Lung microvascular endothelial cell (primary cell): ENCODE measurements at places on chromosomes 6 and 20.

DNA sequence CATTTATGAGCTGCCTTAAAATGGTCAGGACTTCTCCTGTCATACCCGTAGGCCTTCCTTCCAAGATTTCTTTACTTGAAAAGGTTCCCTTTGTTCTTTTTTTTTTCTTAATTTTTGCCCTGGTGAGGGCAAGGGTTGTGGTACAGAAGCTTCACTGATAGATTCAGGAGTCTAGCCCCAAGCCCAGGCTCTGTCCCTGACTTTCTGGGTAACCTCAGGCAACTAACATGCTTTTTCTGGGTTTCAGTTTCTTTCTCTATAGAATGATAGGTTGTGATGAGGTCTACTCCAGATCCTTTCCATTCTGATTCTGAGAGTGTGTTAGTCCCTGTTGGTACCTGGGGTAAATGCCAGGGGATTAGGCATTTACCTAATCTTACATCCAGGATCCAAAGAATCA is 21.2 kb downstream of the SNPH start:
- DNase-seq = no peak

GRCh38 chr6:154874773-154875592 is 120.1 kb upstream of the TIAM2 start:
- DNase-seq = no peak

DNA sequence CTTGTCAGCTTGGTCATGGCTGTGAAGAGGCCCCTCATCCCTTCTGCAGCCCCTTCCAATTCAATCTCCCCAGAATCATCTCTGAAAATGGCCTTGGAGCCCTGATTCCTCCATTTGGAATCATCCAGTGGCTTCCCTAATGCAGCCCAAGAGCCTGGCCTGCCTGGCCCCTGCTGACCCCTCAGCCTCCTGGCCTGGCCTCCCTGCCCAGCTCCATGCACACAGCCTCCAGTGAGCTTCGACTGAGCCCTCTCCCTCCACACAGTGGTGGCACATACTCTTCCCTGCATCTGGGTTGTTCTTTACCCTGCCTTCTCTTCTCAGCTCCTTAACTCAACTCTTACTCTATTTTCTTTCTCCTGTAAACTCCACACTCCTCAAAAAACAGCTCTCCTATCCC is 120.9 kb downstream of the ANKRD60 start:
- DNase-seq = no peak

DNA sequence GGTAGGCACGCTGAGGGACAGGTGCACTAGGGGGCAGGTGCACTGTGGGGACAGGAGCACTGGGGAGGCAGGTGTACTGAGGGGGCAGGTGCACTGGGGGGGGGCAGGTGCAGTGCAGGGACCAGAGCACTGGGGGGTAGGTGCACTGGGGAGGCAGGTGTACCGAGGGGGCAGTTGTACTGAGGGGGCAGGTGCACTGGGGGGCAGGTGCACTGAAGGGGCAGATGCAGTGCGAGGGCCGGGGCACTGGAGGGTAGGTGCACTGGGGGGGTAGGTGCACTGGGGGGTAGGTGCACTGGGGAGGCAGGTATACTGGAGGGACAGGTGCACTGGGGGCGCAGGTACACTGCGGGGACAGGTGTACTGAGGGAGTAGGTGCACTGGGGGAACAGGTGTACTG is 39.5 kb downstream of the DAAM2 start:
- no peak for DNase-seq

DNA sequence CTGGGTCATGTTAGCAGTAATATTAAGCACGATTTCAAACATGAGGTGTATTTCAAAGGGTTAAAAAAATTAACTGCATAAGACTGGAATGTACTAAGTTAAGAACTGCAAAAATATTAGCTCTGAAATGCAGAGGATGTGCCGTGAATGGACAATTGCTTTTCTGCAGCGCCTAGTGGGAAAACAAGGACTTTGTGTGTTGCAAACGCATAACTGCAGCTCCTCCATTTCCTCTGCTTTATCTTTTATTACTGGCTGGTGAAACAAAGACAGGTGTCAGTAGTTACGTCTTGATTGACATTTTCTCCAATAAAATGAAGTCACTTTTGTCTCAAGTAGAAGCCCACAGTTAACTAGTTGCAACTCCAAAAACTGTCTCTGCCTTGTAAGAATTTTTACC is 1.7 kb downstream of the PDE7B start:
- peak; percentile 53 for DNase-seq

DNA sequence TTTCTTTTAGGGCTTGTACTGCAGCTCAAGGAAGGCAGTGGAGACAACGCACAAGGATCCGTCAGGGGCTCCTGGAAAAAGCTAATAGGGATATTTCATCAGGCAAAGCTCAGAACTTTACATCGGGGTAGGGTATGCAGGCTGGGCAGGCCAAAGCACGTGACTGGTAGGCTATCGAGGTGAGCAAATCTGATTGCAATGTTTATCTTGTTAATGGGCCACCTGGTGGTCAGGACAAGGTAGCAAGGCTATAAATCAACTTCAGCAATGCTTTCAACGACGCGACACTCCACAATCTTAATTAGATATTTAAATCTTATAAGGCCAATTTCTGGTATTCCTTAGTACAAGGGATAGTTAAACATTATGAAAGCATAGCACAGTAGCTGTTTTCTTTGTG is 1302.8 kb upstream of the EYS start:
- no peak for DNase-seq

- DNase-seq = no peak
Observed at GRCh38 chr6:33967265-33967767, 163.5 kb upstream of the MLN start.

DNA sequence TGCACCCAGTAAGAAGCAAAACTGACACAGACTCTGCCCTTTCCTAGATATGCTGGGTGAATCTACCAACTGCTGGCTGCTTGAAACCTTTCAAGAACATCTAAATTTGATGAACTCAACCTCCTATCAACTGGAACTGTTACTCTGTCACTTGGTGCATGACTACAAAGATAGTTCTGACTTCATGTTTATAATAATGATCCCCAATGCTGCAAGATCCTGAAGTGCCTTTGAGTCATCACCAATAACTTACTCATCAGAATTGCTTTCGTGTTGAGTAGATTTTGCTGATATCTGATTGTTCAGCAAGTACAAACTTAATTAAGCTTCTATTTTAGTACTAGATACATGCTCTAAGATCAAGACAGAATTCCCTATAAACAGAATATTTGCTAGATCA is 100.2 kb upstream of the ARMC2 start:
- DNase-seq = no peak

- no peak for DNase-seq
Observed at GRCh38 chr6:101937108-101937507, 543.6 kb downstream of the GRIK2 start.

GRCh38 chr6:157984686-157985225 is 3.1 kb downstream of the SYNJ2 start:
- no peak for DNase-seq

GRCh38 chr20:62879275-62880146 is 17.9 kb upstream of the TCFL5 start:
- DNase-seq = no peak

DNA sequence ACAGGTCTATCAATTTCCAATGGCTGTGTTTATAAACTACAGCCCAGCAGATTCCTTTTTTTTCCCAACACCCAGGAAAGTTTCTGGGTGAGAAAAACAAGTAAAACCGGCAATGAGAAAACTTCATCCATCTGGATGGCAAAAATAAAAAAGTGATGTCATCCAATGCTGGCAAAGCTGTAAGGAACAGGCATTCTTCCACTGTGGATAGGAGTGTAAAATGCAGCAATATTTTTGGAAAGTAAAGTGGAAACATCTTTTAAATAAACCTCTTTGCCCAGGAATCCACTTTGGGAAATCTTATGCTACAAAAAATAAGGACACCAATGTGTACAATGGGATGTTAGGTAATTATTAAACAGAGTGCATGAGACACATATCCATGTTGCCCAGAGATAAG is 102.1 kb upstream of the NT5E start:
- no peak for DNase-seq

DNA sequence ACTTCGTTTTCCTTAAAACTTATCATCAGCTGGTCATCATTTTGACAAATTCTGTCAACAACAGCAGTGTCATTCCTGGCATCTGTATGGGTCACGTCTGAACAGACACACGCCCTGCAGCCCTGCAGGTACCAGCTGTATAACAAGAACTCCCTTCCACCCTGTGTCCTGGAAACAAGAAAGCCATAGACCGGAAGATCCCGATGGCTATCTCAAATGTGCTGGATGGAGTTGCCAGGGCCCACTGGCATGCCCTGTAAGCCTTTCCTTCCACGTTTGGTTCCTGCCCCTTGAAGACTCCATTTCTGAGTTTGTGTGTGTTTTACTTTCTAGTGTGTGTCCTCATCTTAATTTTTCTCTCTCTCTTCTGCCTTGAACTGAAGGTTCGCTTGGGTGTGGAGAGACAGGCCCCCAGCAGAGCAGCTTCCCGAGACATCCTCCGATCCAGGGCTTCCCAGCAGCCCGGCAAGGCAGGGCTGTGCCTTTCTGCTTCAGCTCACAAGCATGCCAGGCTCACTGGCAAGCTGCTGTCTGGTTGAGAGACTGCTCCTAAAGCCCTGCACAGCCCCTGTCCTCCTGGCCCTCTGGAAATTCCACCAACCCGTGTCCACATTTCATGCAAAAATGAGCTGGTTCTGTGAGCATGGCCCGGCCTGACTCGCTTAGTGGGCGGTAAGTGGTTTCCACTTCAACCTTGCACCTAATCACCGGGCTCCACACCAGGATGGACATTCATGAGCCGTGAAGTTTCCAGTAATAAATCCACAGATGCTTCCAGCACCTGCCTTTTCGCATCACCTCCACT is 8.7 kb downstream of the GFRA4 start:
- DNase-seq = no peak

- peak; percentile 74 for DNase-seq
Observed at GRCh38 chr6:12490904-12491571, 200.9 kb downstream of the EDN1 start.

- DNase-seq = peak; percentile 49
Observed at GRCh38 chr6:167826896-167827582, at the start of gene AFDN. AFDN (plus strand) TSS chr6:167826911; CDS start chr6:167827133, 222 bp downstream.

GRCh38 chr6:146281651-146282362 is 252.9 kb downstream of the GRM1 start:
- no peak for DNase-seq

DNA sequence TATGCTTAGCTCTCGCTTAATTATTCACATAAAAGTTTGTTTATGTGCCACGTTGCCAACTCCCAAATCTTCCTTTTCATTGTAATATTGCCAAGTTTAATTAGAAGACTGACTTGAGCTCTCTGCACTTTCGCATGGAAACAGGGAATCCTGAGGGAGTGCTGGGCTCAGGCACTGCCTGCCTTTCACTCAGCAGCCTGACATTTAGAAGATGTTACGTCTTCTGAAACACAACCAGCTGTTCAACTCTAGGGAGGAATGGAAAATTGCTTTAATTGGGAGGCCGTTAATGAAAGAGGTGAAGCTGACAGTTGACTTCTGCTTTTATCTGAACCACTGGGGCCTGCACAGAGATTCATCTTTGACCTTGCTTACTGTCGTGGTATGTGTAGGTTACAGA is 77.4 kb upstream of the MTHFD1L start:
- no peak for DNase-seq

GRCh38 chr6:138226700-138227315 is 8.5 kb upstream of the PBOV1 start:
- DNase-seq = no peak

DNA sequence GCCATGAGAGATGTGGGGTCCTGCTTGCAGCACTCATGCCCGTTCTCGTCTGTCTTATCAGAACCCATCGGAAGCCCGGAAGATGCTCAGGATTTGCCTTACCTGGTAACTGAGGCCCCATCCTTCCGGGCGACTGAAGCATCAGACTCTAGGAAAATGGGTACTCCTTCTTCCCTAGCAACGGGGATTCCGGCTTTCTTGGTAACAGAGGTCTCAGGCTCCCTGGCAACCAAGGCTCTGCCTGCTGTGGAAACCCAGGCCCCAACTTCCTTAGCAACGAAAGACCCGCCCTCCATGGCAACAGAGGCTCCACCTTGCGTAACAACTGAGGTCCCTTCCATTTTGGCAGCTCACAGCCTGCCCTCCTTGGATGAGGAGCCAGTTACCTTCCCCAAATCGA is 8.3 kb downstream of the PI16 start:
- DNase-seq = no peak

GRCh38 chr6:70150521-70150920 is 152.4 kb downstream of the COL9A1 start:
- DNase-seq = no peak
